ENCODE measurements at places on chromosomes 12 and 14.

DNA sequence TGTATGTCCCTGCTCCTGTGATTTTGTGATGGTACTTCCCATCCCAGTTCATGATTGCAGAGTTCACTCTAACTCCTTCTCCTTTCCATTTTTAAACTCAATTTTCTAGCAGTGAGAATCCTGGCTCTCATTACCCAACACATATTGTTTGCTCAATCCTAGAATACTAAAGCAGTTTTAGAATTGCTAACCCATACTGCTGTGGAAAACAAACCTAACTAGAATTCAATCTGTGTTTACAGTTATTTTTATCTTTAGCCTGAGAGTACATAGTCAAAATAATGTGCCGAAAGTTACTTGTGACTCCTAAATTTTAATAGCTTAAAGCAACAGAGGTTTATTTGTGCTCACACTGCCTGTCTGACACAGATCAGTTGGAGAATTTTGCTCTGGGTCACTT, 508.0 kb downstream of the AACS start:
- DNase-seq = no peak

DNA sequence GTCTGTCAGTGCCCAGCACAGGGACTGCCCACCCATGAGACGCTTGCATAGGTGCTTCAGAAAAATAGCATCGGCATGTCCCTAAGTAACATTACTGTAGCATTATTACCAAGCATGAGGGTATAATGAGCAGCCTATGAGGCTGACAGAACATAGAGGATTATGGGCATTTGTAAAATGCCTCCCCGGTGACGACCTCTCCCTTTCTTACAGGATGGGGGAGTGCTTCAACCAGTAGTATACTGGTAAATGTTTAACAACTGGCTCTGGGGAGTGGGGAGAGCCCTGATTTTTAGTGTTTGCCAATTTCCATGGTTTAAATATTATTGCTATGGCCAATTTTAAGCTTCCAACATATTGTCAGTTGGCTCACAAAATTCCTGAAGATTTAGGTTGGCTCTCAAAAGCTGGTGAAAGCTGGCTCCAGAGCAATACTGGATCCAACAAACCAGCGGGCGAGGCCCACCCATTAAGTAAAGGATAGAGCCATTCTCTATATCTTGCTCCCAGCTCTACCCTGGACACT, 104.5 kb downstream of the ETNK1 start:
- no peak for DNase-seq

GRCh38 chr12:80509781-80510556, 65.9 kb downstream of the PTPRQ start:
- DNase-seq = no peak

GRCh38 chr14:44170556-44170955, 336.5 kb downstream of the FSCB start:
- no peak for DNase-seq

GRCh38 chr14:72305561-72305960, 373.3 kb downstream of the RGS6 start:
- no peak for DNase-seq

DNA sequence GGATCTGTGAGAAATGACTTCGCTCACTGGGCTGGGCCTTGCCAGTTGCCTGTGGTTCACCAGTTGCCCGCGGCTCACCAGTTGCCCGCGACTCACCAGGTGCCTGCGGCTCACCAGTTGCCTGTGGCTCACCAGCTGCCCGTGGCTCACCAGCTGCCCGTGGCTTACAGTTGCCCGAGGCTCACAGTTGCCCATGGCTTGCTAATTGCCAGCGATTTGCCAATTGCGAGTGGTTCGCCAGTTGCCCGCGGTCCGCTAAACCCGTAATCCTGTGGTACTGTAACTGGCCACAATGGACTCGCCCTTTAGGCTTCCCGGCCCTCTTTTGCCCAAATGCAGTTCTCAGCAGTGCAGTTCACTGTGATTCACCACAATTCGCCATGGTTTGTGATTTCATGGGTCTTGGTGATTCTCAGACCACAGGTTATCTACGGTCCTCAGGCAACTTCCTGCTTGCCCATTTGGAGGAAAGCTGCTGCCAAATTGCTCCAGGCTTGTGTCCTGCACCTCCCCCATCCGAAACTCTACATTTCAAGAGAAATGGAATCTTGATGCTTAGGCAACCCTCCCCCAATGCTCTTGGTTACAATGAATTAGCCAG, 15.0 kb upstream of the MEG3 start:
- no peak for DNase-seq

All from left ventricle myocardium superior (tissue), 1 donor.